NCI-H460 (cell line): ENCODE measurements at places on chromosomes 2 and 18. TPM values are rescaled to one million over a fixed set of nuclear protein-coding genes. Genes with fewer than 3 reads are reported as not detected.

The PSMA8 gene
- total RNA-seq, result not detected in 2 replicates

The HSPD1 gene
- total RNA-seq, result 1,005 and 1,107 TPM in 2 replicates

DNA sequence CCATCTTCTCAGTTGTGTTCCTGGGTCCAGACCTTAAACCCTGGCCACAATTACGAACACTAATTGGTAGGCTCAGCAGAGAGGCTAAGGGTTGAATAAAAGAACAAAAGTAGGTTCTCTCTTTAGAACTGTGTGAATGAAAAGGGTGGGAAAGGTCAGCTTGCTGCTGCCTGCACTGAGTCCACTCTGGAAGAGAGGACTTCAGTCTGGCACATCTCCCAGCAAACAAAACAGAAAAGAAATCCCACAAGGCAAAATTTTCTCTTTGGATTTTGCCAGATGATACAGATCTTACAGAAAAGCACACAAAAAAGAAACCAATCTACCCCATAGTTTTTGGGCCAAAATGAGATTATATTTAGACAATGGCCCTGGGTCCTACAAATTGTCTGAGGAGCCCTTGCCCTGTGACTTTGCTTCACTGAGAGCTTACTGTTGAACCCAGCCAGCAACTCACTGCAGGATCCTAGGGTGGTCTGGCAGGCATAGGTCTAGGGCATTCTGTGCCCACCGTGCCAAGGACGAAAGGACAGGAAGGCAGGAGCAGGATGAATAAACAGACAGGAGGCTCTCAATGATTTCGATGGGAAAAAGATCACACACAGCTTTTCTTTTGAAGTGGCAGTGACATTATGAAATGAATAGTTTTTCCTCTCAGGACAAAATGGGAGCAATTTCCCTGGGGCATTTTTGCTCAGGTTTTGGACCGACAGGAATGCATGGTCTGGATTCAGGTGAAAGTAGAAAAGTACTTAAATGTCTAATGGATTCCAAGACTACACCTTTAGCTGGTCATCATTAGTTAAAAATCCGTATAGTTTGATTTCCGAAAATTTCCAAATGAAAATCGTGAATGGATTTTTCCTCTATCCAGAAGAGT, 68.4 kb upstream of the STAM2 start:
- no peak for DNase-seq

DNA sequence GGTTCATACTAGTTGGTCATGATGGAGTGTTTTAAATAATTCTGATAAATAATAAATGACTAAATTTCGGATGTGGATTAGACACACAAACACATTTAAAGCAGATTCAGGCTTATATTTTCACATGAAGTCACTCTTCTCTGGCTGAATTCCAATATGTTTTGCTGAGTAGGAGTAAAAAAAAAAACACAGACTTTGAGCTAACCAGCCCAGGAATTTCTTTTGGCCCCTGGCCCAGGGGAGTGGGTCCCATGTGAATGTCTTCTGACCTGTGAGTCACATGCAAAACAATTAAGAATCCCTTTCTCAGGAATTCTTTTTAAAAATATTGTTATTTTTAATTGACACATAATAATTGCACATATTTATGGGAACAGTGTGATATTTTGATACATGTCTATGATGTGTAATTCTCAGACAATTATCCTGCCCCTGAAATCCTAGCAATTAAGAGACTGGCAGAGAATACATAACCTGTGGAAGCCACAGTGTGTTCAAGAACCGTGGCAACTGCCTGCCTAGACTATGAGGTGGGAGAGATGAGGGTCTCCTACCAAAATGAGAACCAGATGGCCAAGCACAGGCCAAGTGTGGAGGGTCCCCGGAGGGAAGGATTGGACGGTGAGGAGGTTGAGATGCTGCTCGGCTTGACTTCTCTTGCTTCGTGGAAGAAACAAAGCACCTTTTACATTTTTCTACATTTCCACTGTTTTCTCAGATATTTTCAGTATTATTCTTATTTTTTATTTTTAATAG, 236.4 kb downstream of the PIEZO2 start:
- no peak for DNase-seq

DNA sequence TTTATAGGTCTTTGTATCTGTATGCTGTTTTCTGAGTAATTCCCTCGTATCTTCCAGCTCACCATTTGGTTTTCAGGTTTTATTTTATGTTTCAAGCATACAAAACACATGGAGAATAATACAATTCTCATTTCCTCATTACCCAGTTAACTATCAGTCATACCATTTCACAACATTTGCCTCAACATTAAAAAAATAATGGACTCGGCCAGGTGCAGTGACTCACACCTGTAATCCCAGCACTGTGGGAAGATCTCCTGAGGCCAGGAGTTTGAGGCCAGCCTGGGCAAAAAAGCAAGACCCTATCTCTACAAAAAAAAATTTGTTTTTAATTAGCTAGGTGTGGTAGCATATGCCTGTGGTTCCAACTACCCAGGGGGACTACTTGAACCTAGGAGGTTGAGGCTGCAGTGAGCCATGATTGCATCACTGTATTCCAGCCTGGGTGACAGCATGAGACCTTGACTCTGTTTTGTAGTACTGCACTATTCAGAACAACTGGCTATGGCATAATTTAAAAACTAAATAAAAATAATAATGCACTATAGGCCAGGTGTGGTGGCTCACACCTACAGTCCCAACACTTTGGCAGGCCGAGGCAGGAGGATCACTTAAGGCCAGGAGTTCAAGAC, 20.3 kb downstream of the NPC1 start:
- no peak for DNase-seq

DNA sequence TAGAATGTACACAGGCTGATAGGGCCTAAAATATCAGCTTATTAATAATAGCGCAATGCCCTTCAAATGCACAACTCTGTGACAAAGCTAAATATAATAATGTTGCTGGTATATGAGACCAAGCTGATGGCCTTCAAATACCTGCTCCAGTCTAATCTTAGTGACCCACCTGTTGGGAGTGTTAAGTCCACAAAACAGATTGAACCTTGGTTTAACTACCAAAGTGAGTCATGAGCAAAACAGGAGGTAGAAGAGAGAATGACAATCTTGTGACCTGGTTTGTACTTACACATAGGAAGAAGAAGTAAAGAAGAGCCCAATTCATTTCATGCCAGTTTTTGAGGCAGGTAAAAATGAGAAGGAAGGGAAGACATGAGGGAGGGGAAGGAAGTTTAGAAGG, 295.0 kb downstream of the NR4A2 start:
- no peak for DNase-seq

DNA sequence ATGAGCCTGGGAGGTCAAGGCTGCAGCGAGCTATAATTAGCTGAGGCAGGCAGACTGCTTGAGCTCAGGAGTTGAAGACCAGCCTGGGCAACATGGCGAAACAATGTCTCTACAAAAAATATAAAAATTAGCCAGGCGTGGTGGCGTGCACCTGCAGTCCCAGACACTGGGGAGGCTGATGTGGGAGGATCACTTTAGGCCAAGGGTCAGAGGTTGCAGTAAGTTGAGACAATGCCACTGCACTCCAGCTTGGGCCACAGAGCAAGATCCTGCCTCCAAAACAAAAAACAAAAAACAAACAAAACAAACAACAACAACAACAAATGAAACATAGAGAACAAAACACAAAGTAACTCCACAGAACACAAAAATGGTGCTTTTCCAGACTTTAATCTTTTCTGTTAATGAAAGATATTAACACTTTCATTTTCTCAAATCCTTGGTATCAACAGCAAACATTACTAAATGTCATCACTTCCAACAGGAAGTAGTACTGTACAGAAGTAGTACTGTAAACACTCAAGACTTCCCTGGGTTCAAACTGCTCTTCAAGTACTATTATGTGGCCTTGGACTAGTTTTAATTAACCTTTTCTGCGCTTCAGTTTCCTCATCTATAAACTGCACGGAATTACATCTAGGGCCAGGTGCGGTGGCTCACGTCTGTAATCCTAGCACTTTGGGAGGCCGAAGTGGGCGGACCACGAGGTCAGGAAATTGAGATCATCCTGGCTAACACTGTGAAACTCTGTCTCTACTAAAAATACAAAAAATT, 27.9 kb downstream of the PUM2 start:
- no peak for DNase-seq
